ENCODE measurements at places on chromosomes 2 and 18.
A peak's percentile ranks its signal among the peaks of the same experiment; 100 is the strongest.

GRCh38 chr2:207835805-207836204, 66.1 kb upstream of the FZD5 start:
- no peak for DNase-seq

DNA sequence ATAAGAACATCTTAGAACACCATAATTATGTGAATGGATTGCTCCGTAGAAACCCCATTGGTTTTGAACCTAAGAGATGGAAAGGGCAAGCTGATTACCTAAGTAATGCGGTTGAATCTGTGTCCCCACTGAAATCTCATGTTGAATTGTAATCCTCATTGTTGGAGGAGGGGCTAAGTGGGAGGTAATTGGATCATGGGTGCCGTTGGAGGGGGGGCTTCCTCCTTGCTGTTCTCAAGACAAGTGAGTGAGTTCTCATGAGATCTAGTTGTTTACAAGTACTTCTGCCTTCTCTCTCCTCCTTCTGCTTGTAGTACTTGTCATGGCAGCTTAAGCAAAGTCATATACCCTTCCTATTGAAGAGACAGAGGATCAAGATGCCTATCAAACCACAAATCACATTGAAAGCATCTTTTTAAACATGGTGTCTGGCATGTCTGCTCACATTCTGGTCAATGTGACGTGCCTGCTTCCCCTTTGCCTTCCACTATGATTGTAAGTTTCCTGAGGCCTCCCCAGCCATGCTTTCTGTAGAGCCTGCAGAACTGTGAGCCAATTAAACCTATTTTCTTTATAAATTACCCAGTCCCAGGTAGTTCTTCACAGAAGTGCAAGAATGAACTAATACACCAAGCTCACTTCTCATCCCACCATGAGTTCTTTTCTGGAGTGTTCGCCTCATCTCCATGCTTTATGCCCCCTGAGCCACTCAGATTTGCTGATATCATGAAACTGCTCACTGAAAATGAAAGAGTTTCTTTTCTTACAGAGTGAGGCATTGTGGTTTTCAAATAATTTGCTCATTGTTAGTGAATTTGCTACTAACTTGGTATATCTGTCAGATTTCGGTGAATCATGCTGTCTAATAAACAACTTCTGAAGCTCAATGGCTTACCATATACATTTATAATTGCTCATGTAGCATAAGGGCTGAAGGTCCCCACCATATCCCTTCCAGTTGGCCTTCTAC, 23.6 kb downstream of the KCNE4 start:
- DNase-seq = no peak

- peak; percentile 80 for DNase-seq
Observed at GRCh38 chr18:51236225-51236624, 38.7 kb upstream of the MEX3C start.

DNA sequence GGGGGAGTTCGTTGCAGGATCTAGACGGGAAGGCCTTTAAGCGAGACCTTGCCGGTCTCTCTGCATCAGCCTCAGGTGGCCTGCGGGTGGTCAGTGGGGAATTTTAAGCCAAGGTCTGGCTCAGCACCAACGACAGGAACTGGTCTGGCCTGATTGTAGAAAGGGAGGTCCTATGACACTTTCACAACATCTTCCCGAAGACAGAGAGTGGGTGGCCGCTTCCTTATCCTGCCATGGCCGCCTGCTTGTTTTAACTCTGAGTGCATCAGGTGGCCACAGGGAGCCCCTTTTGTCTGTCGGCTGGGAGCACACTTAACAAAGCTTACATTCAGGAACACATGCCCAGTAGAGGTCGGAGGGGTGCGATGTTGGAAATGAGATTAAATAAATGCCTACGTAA, 363.7 kb upstream of the MYT1L start:
- DNase-seq = no peak

DNA sequence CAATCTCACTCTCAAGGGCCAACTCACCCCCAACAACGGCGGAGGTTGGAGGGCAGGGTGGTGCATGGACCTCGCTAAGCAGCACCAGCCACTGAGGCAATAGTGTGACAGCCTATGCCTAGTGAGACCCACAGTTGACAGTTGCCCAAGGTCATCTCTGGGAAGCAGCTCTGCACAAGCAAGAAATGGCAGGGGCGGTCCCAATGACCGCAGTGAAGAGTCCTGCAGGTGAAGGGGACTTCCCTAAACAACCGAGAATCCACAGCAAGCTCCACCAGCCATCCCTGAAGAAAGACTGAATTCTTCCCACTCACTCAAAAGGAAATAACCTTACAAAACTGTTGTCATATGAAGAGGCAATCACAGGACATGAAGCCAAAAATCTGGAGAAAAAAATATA, 313.4 kb upstream of the ID2 start:
- DNase-seq = no peak

DNA sequence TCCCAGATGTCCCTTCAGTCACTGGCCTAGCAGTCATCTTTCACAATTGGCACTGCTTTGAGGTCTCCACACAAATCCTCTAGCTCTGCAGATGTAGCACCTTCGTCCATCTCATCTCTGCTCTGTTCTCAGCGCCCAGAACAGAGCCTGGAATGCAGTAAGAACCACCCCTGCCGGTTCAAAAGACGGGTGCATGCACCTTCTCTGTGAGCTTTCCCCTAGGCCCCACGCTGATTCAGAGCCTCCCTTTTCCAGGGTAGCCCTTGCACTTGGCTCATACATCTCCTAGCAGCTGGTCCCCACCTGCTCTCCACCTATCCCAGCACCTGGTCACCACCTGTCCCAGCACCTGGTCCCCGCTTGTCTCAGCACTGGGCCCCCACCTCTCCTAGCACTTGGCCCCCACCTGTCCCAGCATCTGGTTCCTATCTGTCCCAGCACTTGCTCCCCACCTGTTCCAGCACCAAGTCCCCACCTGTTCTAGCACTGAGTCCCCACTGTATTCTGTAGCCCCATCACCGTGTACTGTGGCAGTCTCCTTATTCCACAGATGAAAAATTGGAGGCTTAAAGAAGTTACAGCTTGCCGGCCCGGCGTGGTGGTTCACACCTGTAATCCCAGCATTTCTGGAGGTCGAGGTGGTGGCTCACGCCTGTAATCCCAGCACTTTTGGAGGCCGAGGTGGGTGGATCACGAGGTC, 4.7 kb upstream of the KCNF1 start:
- DNase-seq = no peak

DNA sequence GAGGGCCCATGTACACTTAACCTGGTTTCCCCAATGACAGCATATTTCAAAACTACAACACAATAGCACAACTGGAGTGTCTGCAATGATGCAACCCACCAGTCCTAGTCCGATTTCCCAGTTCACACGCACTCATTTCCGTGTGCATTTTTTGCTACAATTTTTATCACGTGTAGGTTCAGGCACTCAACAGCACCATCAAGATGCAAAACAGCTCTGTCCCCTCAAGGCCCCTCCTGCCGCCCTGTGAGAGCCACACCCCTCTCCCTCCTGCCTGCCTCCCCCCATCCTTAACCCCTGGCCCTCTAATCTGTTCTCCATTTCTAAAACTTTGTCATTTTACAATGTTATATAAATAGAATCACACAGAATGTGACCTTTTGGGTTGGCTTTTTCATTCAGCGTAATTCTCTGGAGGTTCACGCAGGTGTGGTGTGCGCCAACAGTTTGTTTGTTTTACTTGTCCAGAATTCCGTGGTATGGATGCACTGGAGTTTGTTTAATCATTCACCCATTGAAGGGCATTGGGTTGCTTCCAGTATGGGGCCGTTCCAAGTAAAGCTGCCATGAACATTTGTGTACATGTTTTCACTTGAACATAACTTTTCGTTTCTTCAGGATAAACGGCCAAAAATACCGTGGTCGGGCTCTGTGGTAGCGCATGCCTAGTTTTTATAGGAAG, 8.4 kb downstream of the KCNIP3 start:
- no peak for DNase-seq

GRCh38 chr18:58578835-58579560, 49.9 kb downstream of the ALPK2 start:
- no peak for DNase-seq

- peak; percentile 14 for DNase-seq
Observed at GRCh38 chr2:75640621-75641121, 5.9 kb upstream of the MRPL19 start.

DNA sequence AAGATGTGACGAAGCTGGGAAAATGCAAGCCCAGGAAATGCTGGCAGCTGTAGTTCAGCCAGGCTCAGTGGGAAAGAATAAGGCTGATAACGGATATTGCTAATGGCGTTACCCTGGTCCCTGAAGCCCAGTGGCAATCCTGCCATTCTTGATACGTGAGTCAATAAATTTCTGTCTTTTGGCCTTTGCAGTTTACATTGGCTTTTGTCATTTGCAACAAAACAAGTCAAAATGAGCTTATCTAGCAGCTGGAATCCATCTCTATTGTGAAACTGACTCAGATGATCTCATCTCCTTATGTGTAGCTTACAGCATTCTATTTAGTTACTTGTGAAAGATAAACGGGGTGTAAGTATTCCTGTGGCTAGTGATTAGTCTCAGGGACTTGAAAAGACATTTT, 43.8 kb downstream of the ARL6IP6 start:
- DNase-seq = no peak

DNA sequence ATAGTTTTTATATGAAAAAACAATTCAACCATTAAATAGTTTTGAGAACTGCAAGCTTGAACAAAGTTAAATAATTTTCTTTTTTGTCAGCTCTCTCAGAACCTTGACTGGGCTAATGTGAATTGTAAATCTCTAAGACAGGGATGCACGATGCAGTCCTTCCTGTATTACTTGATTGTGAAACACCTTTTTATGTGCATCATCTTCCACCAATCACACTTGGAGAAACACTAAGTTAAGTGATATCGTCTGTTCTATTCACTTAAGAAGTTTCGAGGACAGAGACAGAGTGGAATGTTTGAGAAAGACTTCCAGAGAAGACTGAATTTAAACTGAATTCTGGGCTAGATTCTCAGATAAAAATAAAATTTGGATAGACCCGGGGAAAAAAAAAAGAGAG, 238.2 kb downstream of the MREG start:
- DNase-seq = no peak

GRCh38 chr18:48300463-48300961, 108.7 kb downstream of the ZBTB7C start:
- no peak for DNase-seq

DNA sequence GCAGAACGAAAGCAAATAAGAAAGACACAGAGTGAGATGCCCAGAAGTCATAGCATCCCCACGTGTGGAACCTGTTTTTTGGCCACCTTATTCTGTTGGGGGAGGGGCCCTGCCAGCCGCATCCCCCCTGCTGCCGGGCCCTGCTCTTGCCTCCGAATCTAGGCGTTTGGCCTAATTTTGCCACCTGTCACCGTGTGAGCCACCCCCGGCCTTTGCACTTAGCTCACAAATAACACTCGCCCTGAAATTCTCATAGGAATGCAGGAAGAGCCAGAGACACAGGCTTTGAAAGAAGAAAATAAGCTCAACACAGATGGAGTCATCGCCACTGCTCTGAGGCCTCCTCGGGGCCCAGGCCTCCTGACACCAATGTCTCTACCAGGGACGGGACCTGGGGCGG, 522.6 kb upstream of the SALL3 start:
- no peak for DNase-seq

DNA sequence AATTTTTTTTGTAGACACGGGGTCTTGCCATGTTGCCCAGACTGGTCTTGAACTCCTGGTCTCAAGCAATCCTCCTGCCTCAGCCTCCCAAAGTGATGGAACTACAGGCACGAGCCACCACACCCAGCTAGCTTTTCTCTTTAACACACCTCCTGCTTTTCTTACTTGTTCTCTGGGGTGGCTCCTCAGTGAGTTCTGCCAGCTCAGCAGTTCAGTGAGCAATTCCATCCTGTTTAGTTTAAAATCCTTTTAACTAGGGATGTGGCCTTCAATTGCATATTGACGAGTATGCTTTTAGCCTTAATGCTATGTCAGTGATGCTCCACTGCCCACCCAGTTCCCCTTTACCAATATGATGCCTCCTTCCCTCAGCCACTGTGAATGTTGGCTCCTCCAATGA, 16.1 kb downstream of the ZNF397 start:
- DNase-seq = no peak

DNA sequence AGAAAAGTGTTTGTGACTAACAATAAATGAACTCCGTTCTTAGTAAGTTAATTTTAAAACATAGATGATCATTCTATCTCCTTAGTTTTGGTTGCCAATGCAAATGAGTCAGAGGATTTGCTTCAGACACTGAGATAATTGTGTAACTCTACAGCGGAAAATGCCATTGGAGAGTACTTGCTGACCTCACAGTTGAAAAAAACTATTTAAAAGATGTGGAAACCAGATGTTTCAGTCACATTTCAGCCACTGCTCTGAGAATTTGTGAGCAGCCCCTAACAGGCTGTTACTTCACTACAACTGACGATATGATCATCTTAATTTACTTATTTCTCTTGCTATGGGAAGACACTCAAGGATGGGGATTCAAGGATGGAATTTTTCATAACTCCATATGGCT, at the start of gene TNFAIP6:
TSS of gene TNFAIP6 (plus strand) at position 234 of the 400 bp plus-strand sequence. CDS start at position 309, 75 bp downstream.
- DNase-seq = peak; percentile 38

DNA sequence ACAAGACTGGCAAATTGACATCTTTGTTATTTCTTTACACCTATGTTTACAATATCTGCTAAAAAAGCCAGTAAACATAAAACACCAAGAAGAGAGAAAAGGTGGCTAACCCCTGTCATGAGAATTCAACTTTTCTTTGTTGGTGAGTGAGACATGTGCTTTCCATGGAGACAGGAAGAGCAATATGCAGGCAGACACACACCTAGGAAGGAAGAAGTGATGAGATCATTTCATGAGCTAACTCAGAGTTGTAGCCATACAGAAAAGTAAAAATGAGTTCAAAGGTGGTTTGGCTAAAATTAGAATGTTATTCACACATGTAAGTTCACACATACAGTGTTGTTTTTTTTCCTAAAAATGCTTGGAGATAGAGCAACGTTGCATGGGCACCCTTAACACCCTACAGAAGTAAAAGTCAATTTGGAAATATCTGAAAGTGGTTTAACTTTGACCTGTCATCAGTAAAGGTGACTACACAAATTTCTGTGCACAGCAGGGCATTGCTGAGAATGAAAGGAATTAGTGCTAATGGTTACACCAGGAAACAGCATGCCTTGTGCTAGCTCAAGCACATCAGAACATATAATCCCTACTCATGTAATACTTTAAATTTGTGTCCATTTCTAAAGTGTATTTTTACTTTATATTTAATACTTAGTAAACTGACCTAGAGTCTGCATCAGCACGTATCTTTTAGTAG, 557.6 kb downstream of the CBLN2 start:
- no peak for DNase-seq

Measured in retinal pigment epithelial cell (primary cell).